Astrocyte of the hippocampus (primary cell): ENCODE measurements at places on chromosomes 2 and 18.

DNA sequence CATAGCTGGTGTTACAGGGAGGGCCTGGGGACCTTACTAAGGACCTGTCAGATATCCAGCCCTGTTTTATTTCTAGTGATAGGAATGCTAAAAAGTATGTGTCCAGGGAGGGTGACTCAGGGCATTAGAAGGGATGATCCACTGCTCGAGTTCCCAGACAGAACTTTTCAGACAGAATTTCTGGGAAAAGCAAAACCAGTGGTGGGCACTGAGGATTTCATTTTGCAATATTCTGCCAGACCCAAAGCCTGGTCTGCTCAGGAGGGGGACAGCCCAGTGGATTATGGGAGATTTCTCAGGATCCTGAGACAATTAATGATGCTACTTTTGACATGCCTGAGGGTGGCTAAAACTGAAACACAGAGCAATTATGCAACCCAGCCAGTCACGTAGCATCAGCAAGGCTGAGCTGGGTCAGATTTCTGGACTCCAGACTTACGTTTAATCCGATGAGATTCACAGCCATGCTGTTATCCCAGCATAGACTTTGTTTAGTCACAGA lies 4.7 kb upstream of the KCNE4 start:
- peak; percentile 77 for DNase-seq

- no peak for DNase-seq
Observed at GRCh38 chr2:168237741-168238140, 9.7 kb downstream of the STK39 start.

GRCh38 chr2:86344404-86344803 lies 7.0 kb upstream of the REEP1 start:
- no peak for DNase-seq

DNA sequence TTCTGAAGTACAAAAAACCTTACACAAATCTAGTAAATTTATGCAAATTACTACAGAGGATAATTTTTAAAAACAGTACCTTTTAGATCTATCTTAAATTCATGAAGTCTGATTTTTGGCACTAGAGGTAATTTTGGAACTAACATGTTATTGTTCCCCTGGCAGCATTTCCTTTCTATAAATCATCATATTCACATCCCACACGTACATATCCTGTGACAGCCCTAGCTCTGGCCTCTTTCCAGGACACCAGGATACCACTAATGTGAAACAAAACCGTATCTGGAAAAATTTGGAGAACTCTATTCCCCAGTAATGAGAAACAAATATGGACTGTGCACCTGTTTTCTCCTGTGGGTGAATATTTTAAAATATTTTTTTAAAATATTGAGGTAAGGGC lies 14.0 kb upstream of the BIRC6 start:
- DNase-seq = no peak

DNA sequence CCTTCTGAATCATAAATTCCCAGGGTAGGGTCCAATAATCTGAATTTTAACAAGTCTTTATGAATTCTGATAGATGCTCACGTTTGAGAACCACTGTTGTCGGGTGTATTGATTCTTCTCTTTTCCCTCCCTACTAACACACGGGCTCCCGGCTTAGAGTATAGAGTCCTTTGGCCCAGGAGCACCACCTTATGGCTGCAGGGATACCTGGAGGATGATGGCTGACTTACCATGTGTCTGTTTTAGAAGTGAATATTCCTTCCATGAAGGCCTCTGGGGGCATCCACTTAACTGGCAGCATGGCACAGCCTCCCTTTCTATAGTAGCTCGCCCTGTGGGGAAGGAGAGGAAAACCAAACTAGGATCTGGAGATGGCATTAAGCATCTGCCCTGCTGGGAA lies 91.7 kb downstream of the CLIP4 start:
- DNase-seq = no peak

- DNase-seq = peak; percentile 50
Observed at GRCh38 chr18:35041815-35042387, 688 bp downstream of the MAPRE2 start.

- DNase-seq = peak; percentile 3
Observed at GRCh38 chr2:20781656-20782265, 41.1 kb downstream of the LDAH start.

- no peak for DNase-seq
Observed at GRCh38 chr18:65146482-65147021, 604.3 kb upstream of the CDH7 start.
